GM12891 (cell line): ENCODE measurements at places on chromosomes 5 and 9.

DNA sequence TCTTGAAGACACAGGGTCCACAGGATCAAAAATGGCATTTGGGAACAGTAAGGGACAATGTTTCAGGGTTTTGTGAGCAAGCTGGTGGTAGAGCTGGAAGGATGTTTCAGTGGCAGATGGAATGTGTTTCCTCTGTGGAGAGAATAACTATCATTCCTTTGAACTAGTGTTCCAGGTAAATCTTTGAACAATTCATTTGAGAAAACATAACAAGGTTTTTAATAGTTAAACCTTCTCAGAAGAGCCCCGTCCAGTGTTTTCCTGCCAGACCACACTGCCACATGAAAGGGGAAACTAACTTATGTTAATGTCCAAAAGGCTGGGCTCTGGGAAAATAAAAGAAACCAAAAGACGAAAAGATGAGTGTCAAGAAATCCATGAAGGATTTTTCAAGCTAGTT lies 207.0 kb upstream of the ZNF462 start:
- no peak for DNase-seq

DNA sequence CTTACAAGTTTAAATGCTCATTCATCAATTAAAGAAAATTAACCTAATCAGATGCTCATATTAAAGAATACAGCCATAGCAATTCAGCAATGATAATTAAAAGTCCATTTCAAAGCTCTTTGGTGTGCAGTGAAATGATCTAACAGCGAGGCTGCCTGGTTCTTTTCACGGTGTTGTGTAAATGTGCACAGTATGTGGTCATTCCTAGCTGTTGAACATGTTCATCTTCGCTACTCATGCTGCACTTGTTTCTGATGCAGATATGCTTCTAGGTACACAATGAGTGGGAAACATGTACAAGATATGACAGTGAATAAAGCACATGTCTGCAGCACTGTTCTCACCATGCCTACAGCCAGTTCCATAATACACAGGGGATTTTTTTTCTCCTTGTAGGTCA lies 163.5 kb downstream of the NR2F1-AS1 start:
- DNase-seq, result no peak

GRCh38 chr5:170861917-170862766 lies at the start of gene RANBP17:
RANBP17 (plus strand) TSS chr5:170862018.
- peak; percentile 11 for DNase-seq

- no peak for DNase-seq
These were observed 38.3 kb downstream of the SLC6A3 start for GRCh38 chr5:1406681-1407640.

- no peak for DNase-seq
These were observed 78.4 kb downstream of the EBF1 start for GRCh38 chr5:159021136-159021900.

GRCh38 chr9:108780942-108781734 lies 74.6 kb downstream of the ACTL7B start:
- DNase-seq, result no peak

DNA sequence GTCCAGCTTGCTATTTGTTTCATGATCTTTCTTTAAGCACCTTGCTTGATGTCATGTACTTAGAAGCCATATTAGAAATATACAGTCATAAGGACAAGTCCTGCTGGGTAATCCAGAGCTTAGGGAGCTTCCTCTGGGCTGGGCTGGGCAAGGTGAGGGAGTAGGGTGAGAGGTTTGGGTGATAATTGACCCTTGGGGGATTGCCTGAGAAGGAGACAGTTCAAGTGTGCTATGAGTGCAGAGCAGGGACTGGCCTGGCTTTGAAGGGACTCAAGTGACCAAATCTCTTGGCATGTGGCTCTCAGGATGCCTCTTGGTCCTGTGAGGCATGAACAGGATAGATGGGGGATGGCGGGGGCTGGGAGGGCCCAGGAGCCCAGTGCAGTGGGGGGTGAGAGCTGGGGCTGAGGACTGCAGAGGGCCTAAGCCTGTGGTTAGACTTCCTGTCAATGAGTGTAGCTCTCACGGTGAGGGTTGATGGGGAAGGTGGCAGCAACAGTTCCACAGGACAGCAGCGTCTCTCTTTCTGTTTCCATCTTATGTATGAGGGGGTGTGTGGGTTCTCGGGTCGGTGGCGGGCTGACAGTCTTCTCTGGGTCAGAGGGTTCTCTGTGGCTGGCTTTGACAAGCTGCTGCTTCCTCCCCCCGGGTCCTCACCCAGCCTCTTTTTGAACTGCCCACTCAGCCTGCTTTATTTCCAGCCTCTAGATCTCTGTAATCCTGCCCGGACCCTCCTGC lies 53.5 kb downstream of the RGS3 start:
- peak; percentile 63 for DNase-seq

DNA sequence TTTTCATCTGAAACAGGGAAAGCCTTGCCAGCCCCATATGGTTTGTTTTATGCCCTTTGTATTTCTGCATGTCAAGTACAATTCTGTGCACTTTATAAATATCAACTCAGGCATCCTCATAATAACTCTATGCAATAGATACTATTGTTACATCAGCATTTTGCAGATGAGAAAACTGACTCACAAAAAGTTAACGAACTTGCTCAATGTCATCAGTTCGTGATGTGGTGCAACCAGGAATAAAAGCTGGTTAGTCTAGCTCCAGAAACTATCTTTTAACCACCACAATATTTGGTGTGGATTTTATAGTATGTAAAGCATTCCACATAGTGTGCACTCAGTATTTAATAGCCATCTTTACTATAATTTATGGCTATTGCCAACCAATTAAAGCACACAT lies 134.9 kb downstream of the MRPS30 start:
- no peak for DNase-seq

DNA sequence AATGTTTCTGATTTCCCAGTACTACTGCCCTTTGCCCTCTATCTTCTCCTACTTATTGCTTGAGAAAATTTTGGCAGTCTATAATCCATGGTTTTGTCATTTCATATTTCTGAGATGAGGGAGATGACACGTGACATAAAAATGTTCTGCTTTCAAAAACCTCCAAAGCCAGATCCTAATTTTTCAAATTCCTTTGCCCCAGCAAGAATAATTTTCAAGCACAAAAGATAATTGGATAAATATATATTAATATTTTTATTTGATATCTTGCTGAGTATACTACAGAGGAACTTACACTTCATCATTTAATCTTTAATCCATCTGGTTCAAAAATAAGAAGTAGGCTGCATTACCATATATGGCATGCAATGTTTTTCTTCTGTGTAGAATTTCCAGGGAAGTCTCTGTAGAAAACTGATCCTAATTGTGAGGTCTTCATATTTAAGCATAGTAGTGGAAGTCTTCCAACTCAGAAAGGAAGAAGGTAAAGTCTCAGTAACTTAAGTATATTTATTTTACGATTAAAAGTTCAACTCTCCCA lies 1738.8 kb downstream of the EFNA5 start:
- no peak for DNase-seq

GRCh38 chr5:142015781-142016533 lies 3.1 kb upstream of the GNPDA1 start:
- DNase-seq, result no peak

DNA sequence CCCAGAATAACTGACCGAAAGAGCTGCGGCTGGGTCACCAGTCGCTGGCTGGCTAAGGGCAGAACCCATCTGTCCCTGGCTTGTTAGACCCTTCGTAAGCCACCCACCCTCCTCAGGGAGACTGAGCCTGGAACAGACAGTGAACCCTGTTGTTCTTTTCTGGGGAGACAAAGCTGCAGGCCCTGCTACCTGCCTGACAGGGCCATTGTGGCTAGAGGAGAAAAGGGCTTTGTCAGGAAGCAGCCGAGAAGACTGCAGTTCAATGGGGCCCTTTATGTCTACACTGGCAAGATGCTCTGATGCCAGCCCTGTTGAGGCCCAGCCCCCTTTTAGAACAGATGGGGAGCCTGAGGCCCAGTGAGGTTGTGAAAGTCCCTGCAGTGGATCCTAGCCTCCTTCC lies 3.7 kb upstream of the NIPAL4 start:
- no peak for DNase-seq

GRCh38 chr9:87885484-87886189 lies 3.0 kb downstream of the SPATA31E1 start:
- no peak for DNase-seq

DNA sequence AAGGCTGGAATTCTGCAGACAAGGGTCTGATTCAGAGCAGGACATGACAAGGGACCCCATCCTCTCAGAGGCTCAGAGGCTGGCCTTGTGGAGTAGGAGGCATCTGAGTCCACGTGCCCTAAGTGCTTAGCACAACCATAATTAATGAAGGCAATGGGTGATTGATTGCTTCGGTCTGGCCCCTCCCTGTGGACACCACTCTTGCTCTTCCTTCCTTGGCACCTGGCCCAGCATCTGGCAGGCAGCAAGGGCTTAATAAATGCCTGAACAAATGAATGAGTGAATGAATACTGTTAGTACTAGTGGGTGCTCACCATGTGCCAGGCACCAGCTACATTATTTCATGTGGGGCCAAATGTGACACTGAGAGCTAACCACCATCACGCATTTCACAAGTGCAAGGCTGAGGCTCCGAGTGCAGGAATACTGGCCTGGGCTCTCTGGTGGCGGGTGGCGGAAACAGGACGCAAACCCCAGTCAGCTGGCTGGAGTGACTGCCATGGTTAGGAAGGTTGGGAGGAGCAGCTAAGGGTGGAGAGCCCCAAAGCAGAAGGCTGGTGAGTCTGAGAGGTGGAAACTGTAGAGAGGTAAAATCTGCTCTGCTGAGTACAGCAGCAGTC lies 53.6 kb downstream of the ASS1 start:
- no peak for DNase-seq

- no peak for DNase-seq
These were observed 123.4 kb downstream of the BASP1 start for GRCh38 chr5:17340819-17341218.

GRCh38 chr9:85703398-85703797 lies 38.4 kb downstream of the AGTPBP1 start:
- DNase-seq, result no peak

- DNase-seq, result no peak
These were observed 118.8 kb downstream of the GALNT10 start for GRCh38 chr5:154309371-154309745.

- peak; percentile 13 for DNase-seq
These were observed 73.4 kb downstream of the ANGPTL2 start for GRCh38 chr9:127049044-127049443.

DNA sequence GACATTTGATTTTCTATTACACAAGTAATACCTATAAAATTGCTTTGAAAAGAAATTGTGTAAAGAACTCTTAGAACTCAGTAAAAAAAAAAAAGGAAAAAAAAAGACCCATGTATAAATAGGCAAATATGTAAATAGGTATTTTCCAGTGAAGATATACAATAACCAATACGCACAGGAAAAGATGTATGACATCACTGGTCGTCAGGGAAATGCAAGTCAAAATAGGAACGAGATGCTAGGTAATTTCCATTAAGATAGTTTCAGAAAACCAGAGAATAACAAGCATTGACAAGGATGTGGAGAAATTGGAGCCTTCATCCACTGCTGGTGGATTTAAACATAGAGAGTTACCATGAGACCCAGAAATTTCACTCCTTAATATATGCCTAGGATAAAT lies 708.8 kb downstream of the MTRR start:
- DNase-seq, result no peak

GRCh38 chr5:54639621-54640020 lies 122.1 kb downstream of the SNX18 start:
- DNase-seq, result no peak
